ENCODE measurements at places on chromosomes 12 and 14.

DNA sequence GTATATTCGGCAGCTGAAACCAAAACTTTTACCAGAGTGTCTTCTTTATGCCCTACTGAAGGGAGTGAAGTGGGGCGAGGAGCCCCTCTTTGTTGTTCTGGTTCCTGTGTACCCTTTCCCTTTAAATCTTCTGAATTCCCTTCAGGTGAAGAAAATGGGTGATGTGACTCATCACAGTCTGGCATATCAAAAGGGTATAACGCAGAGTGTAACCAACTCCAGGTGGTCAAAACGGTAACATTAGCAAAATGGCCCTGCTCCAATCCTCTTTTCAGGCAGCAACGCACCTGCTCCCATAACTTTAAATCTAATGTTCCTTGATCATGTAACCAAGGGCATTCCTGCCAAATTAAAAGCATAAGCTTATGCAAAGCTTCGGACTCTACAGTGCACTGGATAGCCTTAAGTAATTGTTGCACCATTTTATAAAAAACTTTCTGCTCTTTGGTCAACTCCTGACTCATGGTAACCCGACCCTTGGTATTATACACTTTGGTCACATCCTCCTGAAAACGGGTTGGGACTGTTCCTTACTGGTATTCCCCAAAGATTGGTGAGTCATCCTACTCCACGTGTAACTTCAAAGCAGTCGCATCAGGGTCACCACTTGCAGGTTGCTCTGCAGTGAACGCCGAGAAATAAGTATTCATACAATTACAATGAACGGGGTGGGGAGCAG is 83.1 kb downstream of the KCNMB4 start:
- no peak for DNase-seq

DNA sequence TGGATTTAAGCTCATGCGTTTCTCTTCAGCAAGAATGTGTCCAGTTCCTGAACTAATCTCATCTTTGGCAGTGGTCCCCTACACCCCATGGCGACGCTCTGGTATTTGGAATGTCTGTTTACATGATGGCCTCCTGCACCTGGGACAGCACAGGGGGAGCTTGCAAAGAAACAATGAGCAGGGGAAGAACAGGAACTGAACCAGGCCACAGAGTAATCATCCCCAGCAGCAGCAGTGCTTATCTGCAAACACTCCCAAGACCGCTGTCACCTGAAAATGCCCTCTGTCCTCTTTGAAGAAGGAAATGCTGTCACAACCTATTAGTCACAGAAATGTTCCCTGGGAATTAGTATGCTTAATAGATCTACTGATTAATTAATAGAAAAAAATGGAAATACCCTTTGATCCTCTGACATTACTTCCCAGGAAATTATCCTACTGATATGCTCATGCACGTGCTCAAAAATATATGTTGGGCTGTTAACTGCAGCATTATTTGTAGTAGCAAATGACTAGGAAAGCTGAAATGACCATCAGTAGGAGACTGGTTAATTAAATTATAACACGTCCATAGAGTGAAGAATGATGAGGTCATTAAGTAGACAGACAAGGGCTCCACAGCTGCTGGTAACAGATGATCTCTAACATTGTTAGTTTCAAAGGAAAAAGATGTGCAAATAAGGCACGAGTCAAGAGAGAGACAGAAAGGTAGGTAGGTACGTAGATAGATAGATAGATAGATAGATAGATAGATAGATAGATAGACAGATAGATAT is 279.3 kb upstream of the FLRT2 start:
- DNase-seq, result peak; percentile 53

DNA sequence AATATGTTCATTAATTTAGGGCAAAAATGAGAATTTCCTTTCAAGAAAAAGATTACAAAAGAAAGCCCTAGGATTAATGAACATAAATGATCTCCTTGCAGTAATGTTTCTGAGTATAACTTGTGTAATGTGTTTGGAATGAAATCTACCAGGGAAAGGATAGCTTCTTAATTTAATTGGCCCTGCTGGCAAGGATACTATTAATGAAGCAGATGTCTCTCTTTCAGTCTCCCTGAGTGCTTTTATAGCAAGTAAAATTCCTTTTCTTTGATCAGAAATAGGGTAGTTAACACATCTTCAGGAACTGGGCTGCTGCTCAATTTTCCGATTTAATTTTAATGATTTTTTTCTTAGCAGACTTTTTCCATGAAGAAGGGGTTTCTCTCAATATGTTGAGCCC is 379.4 kb upstream of the PDE3A start:
- DNase-seq, result no peak

GRCh38 chr12:110024051-110024450 is 24.3 kb downstream of the C12orf76 start:
- DNase-seq, result no peak

- DNase-seq, result peak; percentile 73
These were observed at the start of gene RIN3 for GRCh38 chr14:92513204-92513965. Gene RIN3 (plus strand): TSS chr14:92513781. CDS start chr14:92513933, 152 bp downstream.

DNA sequence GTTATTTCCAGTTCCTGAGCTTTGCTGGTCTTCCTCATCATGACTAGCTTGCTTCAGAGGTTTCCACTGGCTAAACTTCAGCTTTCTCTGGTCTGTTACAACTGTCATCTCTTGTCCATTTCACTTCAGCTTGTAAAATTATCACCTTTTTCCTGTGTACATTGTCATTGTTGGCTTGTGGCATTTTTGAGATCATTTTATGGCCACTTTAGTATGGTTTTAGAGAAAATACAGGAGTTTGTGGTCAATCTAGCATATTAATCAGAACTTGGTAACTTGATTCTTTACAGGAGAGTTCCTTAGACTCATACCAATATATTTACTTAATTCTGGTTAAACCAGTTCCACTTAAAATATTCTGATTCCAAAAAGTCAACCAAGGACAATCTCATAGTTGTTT is 235.9 kb upstream of the KITLG start:
- no peak for DNase-seq

DNA sequence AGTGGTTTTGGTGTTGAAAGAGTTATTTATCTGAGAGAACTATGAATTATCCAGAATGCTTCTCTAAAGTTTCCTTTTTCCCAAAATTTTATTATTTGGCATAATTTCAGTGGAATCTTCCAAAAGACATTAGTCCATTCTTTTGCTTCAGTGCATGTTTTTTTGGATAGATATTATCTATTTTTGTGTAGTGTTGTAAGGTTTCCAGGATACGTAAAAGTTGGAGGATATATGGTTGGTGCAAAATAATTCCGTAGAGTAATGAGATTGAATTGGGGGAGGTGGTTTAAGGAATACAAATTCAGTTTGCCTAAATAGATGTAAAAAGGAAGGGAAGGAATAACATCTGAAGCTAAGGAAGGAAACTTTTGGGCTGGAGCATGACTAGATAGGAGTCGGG is 186.6 kb downstream of the RGS6 start:
- no peak for DNase-seq

DNA sequence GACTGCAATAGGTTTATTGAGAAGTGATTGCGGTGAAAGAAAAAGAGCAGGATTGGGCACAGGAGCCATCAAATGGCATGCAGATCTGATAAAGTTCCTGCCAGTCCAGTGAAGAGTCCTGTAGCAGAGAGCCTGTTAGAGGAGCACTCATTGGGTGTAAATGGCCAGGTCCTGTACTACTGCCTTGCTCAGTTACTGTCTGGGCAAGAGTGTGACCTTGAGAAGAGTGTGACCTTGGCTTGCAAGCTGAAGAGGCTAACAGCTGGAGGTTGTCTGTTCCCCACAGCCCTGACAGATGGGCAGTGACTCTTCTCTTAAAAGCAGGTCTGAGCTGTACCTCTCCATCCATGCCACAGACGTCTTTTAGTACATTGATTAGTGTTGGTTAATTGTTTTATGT is 148.6 kb upstream of the SLC38A2 start:
- no peak for DNase-seq

DNA sequence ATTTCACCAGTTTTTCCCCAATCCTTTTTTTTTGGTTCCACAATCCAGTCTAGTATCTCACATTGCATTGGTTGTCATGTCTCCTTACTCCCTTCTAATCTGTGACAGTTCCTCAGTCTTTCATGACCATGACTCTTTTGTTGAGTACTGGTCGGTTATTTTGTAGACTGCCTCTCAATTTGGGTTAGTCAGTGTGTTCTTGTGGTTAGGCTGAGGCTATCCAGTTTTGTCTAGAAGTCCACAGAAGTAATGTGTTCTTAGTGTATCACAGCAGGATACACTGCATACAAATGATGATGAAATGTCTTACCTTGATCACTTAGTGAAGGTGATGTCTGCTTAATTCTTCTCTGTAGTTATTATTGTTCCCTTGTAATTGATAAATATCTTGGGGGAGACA is 24.8 kb downstream of the PELI2 start:
- DNase-seq, result no peak

DNA sequence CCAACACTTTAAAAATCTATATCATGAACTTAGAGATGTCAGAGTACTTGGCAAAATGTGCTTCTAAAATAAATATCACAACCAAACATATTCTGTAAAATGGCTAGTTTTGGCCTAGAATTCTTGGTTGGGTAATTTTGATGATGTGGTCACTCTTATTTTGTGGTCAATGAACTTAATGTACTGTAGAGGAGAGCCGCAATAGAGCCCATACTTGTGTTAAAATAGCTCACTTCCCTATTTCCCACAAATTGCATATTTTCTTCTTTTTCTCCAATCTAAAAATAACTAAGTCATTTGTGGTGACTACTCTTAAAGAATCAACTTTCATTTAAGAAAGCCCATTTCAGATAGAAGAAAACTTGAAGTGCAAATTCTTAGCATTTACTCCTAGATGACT is 619.4 kb downstream of the CCER1 start:
- DNase-seq, result no peak

- no peak for DNase-seq
These were observed 6.3 kb upstream of the LTBP2 start for GRCh38 chr14:74618078-74618952.

DNA sequence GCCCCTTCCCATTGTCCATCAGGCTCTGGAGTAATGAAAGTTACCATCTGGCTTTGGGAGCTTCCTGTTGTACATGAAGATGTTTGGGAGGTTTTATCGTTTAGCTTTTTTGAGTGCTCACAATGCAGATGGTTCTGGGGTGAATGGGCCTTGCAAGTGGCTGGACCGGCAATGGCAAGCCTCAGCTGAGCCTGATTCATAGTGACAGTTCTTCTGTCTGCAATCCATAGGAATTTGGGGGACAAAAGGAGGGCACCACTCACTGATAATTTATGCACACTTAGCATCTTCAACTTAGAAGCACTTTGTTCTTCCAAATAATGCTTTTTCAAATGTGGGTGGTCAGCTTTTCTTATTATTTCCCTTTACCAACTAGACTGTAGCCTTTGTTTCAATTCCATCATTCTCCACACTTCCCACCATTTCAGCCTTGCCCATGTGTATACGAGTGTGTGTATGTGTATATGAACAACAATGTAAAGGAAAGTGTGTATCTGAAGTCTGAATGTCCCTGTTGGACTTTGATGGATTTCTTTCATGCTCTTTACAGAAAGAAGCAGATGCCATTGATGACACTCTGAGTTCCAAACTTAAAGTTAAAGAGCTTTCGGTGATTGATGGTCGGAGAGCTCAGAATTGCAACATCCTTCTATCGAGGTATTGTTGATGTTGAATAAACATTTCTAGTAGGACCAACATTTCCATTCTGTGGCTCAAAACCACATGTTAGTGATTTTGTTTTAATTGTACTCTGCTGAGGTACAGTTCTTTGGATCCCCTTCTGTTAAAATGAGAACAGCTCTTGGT is 125.5 kb downstream of the GPR135 start:
- DNase-seq, result no peak

GRCh38 chr14:50944647-50945413 is 547 bp upstream of the PYGL start:
- no peak for DNase-seq

DNA sequence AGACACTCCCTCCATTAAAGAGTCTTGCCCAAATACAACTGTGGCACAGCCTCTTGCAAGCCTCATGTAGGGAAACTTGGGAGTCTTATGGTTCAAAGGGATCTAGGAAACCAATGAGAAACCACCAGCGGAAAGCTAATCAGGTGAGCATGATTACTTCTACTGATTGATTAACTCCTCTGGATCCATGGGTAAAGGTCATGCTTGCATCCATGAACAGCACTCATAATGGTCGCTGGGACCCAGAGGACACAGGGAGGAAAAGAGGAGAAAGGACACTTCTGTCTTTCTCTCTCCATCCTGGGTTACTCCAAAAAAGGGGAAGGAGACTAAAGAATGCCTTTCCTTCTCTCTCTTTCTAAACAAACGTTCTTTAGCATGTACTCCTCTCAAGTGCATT is 1397.2 kb downstream of the LRFN5 start:
- no peak for DNase-seq

GRCh38 chr12:63897931-63898330 is 53.4 kb downstream of the SRGAP1 start:
- peak; percentile 24 for DNase-seq

DNA sequence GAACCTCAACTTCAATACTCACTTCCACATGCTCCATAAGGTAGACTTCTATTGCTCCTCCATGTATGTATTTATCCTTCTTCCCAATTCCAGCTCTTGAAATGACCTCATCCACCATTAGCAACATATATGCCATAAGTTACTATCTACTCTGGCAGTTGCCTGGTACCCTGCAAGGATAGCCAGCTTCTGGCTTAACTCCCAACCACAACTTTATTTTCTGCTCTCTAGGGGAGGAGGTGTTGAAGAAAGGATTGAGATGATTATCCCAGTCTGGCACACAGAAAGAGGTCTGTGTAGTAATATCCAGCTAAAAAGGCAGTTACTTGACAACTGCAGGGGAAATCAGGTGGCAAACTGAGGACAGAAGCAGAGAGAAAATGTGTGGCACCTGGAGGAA is 71.5 kb upstream of the MDM1 start:
- peak; percentile 11 for DNase-seq

- peak; percentile 75 for DNase-seq
These were observed 96.5 kb upstream of the NCOR2 start for GRCh38 chr12:124663771-124664366.

GRCh38 chr12:75978677-75979076 is 52.9 kb downstream of the PHLDA1 start:
- no peak for DNase-seq

- no peak for DNase-seq
These were observed 37.6 kb upstream of the SLCO1C1 start for GRCh38 chr12:20657496-20657895.

GRCh38 chr12:53053218-53054111 is 3.6 kb downstream of the TNS2 start:
- DNase-seq, result peak; percentile 71

- DNase-seq, result no peak
These were observed 237.2 kb downstream of the SLC15A4 start for GRCh38 chr12:128586451-128587029.

DNA sequence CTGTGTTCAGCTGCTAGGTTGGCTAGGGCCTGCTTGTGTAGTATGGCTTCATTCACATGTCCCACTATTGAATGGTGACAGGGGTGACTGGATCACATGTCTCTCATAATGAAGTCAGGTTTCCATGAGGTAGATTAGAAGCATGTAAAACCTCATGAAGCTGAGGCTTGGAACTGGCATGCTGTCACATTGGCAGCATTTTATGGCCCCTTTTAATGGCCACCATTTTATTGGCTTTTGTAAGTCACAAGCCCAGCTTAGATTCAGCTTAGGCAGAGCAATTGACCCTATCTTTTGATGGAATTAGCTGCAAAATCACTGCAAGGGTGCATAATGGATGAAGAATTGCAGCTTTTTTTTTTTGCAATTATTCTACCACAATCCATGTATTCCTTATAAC is 583.5 kb downstream of the MED13L start:
- no peak for DNase-seq

GRCh38 chr12:116087399-116087798 is 190.1 kb downstream of the MED13L start:
- DNase-seq, result no peak
